Glomerular endothelial cell (primary cell): ENCODE measurements at places on chromosomes 4 and X. TPM values are rescaled to one million over a fixed set of nuclear protein-coding genes. Genes with fewer than 3 reads are reported as not detected.

DNA sequence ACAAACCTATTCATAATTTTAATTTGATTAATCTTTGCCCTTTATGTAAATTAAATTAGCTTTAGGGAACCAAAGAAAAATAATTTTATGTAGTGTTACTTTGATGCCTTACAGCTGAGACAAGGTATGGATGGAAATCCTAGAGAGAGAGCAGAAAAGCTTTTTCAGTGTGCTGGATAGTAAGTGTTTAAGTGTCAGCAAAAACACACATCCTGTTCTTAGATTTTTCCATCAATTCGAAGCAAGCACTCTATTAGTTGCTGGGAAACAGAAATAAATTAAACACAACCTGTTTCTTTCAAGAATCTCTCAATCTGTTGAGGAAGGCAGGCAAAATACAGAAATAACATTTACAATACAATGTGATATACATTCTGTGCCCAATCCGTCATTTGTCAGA lies 327.8 kb downstream of the GALNTL6 start:
- no peak for DNase-seq

GRCh38 chr4:159252491-159252890 lies 149.6 kb downstream of the RAPGEF2 start:
- no peak for DNase-seq

DNA sequence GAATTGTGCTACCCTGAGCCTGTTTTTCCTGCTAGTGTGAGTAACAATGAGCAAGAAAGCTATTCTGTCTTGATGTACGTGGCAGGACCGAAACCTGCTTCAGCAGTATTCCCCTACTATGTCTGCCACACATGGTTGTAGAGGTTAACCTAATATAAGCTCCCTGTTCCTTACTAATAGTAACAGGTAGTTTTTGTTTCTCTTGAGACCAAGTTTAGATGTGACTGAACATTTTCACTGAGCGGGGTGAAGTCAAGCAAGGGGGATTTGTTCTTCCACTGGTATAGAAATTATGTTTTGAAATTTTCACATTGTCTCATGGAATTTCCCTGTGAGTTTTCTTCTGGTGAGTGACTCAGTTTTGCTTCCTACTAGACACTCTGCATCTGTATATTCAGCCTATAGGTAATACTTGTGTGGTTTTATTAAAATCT lies 37.3 kb downstream of the RRAGB start:
- no peak for DNase-seq

DNA sequence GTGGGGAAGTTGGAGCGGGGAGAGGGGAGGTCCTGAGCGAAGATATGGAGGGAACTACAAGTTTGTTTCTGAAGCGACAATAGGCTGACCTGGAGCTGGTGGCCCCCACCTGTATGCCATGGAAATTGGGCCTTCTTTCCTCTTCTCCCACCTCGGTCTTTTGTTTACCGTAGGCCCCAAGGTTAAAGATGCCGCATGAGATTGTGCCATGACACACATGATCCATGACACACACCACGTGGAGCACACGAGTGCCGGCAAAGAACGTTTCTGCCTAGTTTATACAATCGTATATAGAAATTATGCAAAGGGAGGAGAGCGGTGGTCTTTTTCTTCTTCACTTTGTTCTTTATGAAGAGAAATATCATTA lies 408 bp downstream of the TMEM33 start:
- DNase-seq: no peak

DNA sequence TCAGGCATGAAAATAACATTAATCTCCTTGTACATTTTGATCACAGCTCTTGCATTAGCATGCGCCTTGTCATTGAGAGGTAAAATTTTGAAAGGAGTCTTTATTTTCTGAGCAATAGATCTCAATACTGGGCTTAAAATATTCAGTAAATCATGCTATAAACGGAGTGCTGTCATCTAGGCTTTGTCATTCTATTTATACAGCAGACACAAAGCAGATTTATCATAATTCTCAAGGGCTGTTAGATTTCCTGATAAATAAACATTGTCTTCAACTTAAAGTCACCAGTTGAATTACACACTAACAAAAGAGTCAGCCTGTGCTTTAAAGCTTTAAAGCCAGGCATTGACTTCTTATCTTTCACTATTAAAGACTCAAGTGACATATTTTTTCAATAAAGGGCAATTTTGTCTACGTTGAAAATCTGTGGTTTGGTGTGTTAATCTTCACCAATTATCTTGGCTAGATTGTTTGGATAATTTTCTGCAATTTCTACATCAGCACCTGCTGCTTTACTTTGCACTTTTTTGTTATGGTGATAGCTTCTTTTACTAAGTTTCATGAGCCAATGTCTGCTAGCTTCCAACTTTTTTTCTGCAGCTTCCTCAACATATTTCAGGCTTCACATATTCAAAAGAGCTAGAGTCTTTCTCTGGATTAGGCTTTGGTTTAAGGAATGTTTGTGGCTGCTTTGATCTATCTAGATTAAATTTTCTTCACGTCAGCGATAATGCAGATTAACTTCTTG lies 27.9 kb upstream of the UGT2B4 start:
- no peak for DNase-seq

APOOL gene
- 8.7 and 9.3 TPM in 2 replicates for total RNA-seq

- no peak for DNase-seq
Measured at GRCh38 chr4:163701916-163702315, 207.4 kb downstream of the TMA16 start.

GRCh38 chr4:152896811-152897210 lies 39.3 kb upstream of the FHDC1 start:
- no peak for DNase-seq

GRCh38 chrX:103584596-103584995 lies 719 bp upstream of the TCEAL4 start:
- no peak for DNase-seq

- no peak for DNase-seq
Measured at GRCh38 chr4:45865781-45866180, 258.1 kb downstream of the GABRG1 start.

- DNase-seq: no peak
Measured at GRCh38 chr4:82381235-82381634, 7.4 kb upstream of the HNRNPD start.

NKAP gene
- 4.8 and 5.2 TPM in 2 replicates for total RNA-seq

DNA sequence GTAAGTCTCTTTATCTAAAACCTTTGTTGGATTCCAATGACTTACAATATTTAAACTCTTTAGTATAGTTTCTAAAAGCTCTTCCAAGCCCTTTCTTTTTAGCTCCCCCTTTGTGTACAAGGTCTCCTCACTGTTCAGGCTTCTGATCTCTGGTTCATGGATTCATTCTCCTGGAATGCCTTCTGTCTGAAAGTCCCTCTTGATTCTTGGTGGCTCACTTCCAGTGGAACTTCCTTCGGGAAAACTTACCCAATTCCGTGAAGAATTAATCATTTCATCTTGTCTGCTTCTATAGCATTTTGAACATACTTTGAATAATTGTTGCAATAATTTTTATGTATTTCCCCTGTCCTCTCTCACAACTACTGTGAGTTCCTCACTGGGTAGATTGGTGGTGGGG lies 3.6 kb downstream of the ARHGAP24 start:
- no peak for DNase-seq

- DNase-seq: no peak
Measured at GRCh38 chrX:79182071-79182470, 37.6 kb downstream of the GPR174 start.

DNA sequence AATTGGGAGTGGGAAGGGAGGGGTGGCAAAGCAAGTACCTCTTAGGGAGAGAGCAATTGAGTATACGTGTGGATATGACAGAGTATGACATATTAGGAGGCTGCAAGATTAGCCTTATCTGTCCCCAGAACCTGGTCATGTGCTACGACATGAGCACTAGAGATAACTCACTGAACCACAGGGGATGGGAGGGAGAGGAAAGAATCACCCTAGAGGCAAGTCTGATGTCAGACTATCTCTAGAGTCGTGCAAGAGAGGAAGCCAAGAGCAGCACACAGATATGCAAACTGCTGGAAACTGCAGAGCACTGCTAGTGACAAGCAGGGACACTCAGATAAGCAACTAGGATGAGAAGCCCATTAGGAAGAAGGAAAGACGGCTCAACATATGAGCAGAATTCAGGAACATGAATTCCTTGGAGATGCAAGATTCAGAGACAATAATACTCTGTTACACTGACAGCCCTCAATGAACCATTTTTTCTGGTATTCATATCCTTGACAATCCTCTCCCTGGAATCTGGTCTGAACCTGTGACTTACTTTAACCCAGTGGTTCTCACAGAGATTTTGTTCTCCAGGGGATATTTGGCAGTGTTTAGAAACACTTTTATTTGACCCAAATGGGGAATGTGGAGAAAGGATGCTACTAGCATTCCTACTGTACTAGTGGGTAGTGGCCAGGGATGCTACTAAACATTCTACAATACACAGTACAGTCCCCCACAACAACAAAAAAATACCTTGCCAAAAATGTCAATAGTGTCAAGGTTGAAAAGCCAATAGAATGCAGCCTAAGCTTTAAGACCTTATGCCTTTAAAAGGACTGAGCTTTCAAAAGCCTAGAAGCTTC lies 84.0 kb upstream of the BMP2K start:
- no peak for DNase-seq

- DNase-seq: no peak
Measured at GRCh38 chr4:133145758-133146573, 3.1 kb upstream of the PCDH10 start.

SUPT20HL1 gene
- not detected in 2 replicates for total RNA-seq

DNA sequence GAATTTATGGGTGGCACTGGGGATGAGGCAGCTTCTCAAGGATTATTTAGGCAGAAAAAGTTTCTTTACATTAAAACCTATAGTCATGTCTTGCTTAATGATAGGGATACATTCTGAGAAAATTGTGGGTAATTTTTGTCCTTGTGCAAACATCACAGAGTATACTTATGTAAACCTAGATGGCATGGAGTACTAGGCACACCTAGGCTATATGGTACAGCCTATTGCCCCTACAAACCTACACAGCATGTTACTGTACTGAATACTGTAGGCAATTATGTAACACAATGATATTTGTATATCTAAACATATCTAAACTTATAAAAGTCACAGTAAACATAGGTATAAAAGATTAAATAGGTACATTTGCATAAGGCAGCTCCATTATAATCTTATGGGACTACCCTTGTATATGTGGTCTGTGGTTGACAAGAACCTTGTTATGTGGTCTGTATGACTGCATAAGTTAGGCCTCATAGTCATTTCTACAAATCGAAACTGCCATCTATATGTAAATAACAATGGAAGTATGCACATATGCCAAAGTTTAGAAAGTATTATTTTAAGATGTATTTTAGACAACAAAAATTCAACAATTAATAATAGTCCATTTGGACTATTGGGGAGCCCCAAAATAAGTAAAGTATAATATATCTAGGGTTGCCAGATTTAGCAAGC lies 87.3 kb downstream of the CFAP299 start:
- no peak for DNase-seq

GRCh38 chr4:163747886-163748285 lies 253.4 kb downstream of the TMA16 start:
- no peak for DNase-seq

DNA sequence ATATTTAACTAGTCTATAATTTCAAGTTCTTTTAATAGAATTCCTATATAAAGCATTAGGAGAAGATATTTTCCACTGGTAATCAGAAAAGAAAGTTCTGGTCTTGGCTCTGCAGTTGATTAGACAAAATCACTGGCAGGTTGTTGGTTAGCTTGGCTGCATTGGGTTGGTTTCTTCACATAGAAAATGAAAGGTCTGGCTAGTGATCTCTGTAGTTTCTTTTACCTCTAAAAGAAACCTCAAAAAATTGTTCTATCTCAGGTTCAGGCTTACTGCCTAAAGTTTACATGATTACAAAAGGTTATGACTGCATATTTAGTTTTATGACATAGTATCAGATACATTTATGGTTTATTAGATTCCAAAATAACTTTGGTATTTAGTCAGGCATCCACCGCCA lies 95.8 kb upstream of the NAP1L5 start:
- no peak for DNase-seq

MTMR8 gene
- total RNA-seq: 0.10 and 0.82 TPM in 2 replicates

DNA sequence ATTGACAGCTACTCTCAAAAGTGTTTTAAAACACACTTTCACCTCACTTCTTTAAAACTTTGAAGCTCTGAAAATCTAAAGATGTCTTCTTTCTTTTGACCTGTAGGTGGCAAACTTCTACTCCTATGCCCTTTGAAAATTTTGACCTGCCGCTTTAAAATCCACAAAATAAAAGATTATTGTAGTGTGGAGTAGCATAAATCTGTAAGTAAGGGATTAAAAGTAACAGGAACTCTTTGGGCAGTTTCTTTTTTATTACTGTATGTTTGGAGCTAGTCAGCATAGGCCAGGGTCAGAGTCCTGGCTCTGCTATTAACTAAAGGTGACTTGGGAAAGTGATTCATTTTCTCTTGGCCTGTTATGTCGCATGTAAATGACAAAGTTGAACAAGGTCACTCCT lies 25.5 kb downstream of the BBS12 start:
- DNase-seq: no peak

DNA sequence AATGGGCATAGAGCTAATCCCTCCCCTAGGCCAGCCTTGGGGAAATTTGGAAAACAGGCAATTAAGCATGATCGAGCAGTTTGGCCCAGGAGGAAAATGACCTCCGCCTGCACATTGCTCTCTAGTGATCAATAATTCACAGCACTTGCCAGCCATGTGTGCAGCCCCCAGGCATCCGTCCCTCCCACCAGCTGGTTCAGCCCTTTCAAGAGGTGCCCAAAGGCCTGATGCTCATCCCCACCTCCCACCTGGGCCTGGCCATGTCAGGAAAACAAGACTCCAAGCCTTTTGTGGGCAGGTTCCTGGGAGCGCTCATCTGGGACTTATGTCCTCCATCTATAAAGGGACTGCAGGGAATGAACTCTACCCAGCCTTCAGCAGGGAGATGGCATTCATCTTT lies 17.5 kb upstream of the PPP2R2C start:
- no peak for DNase-seq

CCDC110 gene
- total RNA-seq: 0.41 TPM in 1 of 2 replicates, not detected in the other

ITIH6 gene
- under 0.01 TPM in 1 of 2 replicates, not detected in the other for total RNA-seq

DNA sequence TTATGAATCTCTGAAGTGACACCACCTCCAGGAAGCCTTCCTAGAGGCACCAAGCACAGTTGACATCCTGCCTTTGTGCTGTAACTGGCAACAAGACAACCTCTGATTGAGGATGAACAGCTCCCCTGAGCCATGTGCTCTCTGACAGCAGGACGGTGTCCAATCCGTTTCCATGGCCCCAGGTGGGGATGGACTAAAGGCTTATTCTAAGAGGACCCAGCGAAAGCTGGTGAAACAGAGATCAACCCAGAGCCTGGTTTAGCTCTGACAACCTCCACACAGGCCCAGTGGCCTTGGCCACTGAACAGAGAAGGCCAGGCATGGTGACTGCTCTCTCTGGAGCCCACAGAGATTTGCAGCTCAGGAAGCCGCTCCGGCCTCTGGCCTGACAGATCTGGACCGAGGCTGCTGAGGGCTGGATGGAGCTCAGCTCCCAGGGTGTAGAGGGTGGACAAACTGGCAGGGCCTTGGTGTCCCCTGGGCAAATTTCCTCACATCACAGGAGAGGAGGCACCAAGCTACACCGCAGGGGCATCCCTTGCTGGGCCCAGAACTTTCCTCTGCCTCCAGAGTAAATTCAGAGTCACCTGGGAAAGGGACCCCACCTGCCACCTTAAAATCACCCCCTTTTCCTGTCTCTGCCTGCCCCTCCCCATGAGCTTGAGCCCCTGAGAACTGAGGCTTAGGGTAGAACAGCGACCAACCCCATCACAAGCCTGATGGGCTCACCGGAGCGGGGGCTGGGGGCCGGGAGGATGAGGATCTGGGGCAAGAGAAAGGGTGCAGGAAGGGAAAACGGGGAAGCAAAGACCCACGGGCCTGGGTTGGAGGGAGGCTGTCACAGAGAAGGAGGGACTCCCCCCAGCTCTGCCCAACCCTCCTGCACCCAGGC lies 40.2 kb downstream of the HMX1 start:
- no peak for DNase-seq
